NCI-H1436 treated with DMSO at 0.1 percent for 48 hours (cell line): ENCODE measurements at places on chromosomes 5 and 9.

DNA sequence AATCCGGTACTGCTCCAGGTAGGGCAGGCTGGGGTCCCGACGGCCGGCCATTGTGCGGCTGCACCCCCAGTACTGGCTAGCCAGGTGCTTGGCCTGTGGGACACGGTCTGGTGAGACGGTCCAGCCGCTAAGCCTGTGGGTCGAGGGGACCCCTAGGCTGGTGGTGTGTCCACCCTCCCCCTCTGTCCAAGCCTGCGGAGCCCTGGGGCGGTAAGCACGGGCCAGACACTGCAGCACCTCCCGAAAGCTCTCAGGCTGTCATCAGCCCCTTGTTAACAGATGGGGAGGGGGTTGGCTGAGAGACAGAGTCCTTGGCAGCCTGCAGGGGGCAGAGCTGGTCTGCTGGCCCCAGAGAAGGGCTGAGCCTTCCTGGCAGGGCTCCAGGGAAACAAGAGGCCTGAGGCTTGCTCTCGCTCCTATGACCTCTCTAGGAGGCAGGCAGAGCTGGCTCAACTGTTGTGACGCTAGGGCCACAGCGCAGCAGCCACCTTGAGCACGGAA is 11.8 kb upstream of the MRNIP start:
- DNase-seq, result no peak

DNA sequence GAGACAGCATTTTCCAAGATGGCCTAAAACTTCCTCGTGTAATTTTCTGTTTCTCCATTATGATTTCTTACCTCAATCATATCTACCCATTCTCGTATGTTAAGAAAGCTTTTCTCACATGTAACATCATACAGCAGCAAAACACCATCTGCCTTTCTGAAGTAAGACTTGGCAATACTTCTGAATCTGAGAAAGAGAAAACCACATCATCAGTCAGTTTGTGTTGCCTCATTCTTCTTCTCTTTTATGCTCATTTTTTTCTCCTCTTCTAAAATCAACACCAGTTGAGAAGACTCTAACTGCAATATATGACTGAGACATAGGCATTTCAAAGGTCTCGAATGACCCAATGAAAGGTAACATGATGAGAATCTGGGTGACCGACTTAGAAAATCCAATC is 66.0 kb downstream of the RASEF start:
- DNase-seq, result no peak

DNA sequence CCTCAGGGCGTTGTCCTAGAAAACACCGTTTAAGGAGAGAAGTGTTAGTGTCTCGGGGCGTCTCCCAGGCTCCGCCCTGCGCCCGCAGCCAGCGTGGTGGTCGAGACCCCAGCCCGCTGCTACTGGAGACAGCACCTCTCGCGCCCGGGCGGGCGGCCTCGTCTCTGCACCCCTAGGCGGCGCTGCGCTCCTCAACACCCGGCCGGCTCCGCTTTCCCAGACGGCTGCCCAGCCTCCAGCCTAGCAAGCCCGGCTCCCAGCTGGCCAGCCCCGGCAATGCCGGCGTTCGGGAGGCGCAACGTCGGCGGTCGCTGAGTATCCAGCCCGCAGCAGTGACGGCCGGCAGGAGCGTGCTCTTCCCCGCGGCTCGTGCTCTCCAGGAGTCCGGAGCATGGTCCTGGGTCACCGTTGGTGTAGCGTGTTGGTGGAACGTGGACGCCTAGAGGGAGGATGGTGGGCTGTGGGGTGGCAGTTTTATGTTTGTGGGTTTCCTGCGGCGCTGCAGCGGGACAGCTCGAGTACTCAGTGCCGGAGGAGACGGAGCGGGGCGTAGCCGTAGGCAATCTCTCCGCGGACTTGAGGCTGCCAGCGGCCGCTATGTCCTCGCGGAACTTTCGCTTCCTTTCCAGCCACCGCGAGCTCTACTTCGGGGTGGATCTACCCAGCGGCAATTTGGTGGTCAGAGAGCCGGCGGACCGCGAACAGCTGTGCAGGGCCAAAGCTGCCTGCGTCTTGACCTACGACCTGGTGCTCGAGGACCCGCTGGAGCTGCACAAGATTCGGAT is 536 bp downstream of the PCDHAC1 start:
- DNase-seq, result no peak

- no peak for DNase-seq
These were observed 66.8 kb downstream of the MED27 start for GRCh38 chr9:132012704-132013357.

DNA sequence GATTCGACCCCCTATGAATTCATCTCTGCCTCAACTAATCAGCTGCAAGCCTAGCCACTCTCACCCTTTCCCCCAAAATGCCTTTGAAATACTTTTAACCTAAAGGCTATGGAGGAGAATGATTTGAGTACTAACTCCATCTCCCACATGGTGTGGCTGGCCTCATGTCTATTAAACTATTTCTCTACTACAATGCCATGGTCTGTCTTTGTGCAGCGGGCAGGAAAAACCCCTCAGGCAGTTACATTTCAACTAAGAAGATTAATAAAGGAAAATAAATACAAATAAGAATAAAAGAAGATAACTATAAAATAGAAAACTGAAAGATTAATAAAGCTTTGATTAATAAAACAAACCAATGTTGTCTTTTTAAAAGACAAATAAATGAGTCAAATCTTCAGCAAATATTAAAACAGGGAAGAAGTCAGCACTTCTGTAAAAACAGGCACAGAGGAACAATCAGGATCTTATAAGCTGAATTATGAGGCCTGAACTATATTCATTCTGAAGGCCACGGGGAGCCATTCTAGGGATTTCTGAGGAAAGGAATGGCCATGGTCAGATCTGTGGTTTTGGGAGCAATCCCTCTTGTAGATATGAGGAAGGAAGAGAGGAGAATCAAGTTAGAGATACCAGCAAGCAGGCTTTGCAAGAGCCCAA is 116.1 kb upstream of the SLC12A2 start:
- no peak for DNase-seq

GRCh38 chr5:107512029-107512428 is 158.7 kb downstream of the EFNA5 start:
- DNase-seq, result no peak

GRCh38 chr5:16815432-16815831 is 120.7 kb downstream of the MYO10 start:
- DNase-seq, result no peak

DNA sequence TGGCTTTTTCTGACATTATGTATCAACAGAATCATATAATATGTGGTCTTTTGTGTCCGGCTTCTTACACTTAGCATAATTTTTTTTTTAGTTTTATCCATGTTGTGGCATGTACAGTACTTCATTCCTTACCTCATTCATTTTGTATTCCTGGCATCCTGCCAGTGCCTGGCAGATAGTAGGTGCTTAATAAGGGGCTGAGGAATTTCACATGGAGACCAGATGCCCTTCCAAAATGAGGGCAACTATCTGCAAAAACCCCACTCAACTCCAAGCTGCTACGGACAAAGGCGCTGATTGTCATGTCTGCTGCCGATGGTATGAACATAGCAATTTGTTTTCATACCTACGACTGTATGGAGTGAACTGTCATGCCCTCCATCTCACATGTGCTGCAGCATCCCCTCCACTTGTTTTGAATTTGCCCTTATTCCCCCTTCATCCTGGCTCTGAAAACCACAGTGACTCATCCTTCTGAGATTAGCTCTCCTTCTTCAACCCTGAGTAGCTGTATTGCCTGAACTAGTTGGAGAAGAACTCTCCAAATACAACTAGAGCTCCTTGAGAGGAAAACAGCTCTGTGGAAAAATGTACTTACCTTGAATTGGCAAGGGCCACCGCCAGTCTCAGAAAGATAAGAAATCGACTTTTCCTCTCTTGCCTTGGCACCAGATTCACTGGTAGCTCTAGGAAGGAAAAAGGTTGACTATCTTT is 41.3 kb upstream of the FOXE1 start:
- DNase-seq, result no peak

GRCh38 chr5:67189931-67190330 is 6.7 kb downstream of the CD180 start:
- no peak for DNase-seq

DNA sequence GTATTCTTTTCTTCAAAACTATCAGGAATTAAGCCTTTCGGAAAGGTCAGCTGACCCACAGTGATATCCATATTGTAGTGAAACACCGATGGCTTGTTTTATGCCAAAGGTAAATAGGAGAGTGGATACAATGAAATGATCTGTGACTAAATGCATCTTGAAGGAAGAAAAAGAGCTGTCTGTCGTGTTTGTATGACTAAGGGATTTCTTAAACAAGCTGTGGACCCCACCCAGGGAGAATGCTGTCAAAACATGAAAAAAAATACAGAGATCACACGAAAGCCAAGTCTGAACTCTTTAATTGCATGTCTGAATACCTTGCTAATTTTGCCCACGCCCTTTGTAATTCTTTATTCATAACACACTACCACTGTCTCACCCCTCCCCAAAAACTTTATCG is 286.4 kb upstream of the WWC1 start:
- DNase-seq, result no peak

GRCh38 chr5:59093329-59093728 is 510.5 kb downstream of the RAB3C start:
- no peak for DNase-seq

DNA sequence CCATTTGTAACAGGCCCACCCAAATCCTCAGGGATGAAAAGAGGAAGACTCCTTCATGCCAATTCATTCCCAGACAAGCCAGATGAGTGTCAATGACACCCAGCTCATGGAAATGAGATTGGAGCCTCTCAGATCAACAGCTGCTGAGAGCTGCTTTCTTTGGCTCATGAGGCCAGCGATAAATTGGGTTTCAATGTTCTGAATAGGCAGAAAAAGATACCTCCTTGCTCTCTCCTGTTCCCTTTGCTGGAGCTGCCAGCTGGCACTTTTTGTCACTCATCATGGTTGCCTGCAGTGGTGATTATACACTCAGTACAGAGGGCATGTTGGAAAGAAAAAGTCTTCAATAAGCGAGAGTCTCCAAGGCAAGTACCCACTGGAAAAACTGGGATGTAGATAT is 47.1 kb downstream of the SH3RF2 start:
- no peak for DNase-seq

DNA sequence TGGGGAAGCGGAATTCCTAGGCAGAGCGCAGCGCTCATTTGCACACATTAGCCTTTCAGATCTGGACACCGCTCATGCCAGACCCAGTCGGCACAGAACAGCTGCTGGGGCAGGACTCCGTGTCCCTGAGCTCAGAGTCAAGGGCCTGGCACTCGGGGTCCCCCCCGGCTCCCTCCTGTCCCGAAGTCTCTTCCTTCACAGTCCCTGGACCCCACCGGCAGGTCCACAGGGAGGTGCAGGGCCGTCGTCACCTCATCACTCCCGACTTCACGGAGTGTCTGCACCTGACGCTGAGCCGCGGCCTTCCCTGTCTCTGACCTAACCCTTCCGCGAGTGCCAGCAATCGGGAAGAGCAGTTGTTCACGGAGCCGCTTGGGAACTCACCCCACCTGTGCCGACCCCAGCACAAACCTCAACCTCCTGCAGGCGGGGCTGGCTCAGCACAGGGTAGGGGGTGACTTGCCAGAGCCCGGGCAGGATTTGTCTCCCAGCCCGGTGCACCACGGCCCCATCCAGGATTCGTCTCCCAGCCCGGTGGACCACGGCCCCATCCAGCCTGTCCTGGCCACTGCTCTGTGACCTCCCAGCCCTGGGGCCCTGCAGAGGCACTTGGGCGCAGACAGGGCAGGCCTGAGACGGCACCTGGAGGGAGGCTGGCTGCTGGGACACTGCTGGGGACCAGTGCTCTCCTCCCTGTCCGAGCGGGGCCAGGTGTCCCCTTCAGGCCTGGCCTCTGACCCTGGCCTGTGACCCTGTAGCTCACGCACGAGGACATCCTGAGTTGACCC is 9.9 kb upstream of the SLC9A3 start:
- DNase-seq, result no peak

DNA sequence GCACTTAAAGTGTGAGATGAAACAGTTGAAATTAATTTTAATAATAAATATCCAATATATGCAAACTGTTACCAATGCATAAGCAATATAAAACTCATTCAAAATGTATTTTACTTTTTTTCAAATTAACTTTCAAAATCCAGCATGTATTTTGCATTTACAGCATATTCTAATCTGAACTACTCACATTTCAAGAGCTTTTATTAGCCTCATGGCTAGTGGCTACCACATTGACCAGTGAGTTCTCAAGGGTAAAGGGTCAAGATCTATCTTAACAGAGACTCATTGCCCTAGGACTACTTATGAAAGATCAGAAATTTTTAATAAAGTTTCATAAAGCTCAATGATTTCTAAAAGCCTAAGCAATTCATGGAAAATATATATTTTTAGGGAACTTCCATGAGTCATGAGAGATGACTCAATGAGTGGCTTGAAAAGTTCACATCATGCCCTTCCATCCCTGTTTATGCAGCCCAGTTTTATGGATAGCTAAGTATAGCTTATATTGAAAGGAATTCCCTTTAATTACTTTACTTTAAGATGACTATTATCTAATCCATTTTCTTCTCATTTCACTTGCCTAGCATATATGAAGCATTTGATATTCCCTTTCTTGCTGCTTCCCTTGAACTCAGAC is 608.6 kb downstream of the SLCO4C1 start:
- DNase-seq, result no peak

DNA sequence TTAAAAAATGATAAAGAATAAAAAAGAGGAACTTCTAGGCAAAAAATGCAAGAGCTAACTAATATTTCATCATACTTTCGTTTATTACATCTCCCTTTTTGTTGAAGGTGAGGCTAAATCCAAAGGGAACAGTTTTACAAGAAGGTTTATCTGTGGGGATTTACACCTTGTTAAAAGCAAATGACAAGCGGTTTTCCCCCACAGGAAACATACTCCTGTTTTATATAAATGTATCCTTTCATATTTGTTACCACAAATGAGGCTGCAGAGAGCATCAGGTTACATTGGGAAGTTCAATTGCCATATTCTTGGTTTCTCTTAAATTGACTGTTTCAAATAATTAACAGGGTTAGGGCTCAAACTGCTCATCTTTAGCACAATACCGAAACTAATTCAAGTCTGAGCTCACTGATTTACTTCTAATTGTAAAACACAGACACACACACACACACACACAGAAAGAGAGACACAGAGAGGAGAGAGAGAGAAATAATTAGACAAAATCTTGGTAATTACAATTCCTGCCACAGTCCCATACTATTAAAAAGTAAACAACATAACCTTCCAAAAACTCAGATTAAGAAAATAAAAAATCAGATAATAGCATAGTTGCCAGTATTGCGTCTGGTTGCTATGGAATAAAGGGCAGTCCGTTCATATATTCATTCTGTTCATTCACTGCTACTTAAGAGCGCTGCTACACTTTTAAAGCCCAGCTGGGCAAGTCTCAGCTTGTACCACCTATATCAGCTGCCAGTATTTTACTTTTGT is 17.1 kb downstream of the RFX3 start:
- DNase-seq, result peak; percentile 83

GRCh38 chr5:61667525-61668218 is 335.6 kb downstream of the ZSWIM6 start:
- no peak for DNase-seq

GRCh38 chr5:72075461-72075860 is 31.8 kb upstream of the MAP1B start:
- no peak for DNase-seq

- DNase-seq, result no peak
These were observed 44.0 kb upstream of the SLC25A51 start for GRCh38 chr9:37947977-37948376.

- no peak for DNase-seq
These were observed 86.5 kb upstream of the LMX1B start for GRCh38 chr9:126527109-126527825.

GRCh38 chr5:26945901-26946300 is 92.5 kb downstream of the CDH9 start:
- no peak for DNase-seq

GRCh38 chr5:97499605-97500004 is 316.6 kb upstream of the RIOK2 start:
- no peak for DNase-seq

- DNase-seq, result no peak
These were observed 18.8 kb downstream of the SLC1A1 start for GRCh38 chr9:4508907-4509589.
